ENCODE measurements at places on chromosomes 16 and 17. TPM values are rescaled to one million over a fixed set of nuclear protein-coding genes. Genes with fewer than 3 reads are reported as not detected.

DNA sequence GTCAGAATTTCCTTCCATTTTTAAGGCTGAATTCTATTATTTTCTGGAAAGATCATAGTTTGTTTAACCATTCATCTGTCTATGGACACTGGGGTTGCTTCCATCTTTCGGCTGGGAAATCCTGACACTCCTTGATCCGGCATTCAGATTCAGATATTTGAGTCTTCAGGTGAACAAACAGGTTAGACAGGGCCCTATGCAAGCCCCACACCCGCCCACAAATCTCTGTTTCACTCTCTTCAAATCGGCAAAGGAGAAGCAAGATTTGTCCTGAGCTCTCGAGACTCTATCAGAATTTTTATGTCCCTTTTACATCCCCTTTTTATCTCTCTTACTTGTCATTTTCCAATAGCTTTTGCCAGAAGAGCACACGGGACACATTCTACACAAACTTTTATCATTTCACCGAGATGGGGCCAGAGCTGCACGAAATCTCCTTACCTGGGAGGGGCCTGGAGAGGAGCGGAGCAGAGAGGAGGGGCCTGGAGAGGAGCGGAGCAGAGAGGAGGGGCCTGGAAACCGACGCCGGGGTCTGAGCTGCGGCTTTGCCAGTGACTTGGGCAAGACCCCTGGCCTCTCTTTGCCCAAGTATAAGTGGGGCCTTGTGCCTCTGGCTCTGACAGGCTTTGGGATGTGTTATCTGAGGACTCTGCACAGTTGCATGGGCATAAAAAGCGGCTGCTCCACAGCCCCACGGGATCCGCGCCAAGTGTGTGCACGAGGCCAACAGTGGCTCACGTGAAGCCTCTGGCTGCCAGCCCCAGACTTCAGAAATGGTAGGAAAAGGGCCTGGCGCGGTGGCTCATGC, 54.3 kb upstream of the RBFOX3 start:
- DNase-seq: no peak

GRCh38 chr17:1001640-1002411, 4.9 kb downstream of the TIMM22 start:
- no peak for DNase-seq

DNA sequence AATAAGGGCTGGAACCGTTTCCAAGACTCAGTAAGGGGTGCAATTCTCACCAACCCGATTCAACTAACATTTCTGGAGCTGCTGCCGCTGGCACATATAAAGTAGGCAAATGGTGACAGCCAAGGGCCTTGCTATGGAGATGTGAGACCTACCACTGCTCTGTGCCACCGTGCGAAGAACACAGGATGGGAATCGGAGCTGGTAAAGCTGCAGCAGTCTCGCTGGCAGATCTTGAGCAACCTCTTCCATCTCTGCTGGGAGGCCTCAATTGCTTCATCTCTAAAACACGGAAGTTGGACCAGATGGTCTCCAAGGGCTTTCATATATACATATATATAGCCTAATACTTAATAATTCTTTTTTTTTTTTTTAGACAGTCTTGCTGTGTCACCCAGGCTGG, 128.9 kb upstream of the RCVRN start:
- DNase-seq: no peak

The CD300H gene
- total RNA-seq: not detected

The RNF112 gene
- total RNA-seq: 0.58 TPM

The ACSF3 gene
- 62.0 TPM for total RNA-seq
